ENCODE measurements at places on chromosomes 7 and 10.

DNA sequence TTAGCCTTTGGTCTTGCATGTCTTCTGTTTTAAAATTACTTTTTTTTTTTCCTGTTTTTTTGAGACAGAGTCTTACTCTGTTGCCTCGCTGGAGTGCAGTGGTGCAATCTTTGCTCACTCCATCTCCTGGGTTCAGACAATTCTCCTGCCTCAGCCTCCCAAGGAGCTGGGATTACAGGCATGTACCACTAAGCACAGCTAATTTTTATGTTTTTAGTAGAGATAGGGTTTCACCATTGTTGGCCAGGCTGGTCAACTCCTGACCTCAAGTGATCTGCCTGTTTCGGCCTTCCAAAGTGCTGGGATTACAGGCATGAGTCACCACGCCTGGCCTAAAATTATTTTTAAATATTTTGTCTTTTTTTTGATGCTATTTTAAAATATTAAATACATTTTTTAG, 38.5 kb downstream of the MLLT10 start:
- no peak for DNase-seq

- DNase-seq, result no peak
Observed at GRCh38 chr7:152608208-152608607, 67.7 kb downstream of the XRCC2 start.

GRCh38 chr7:126608339-126608776, 644.4 kb downstream of the GRM8 start:
- no peak for DNase-seq

GRCh38 chr10:4742217-4742616, 83.8 kb upstream of the AKR1E2 start:
- no peak for DNase-seq

DNA sequence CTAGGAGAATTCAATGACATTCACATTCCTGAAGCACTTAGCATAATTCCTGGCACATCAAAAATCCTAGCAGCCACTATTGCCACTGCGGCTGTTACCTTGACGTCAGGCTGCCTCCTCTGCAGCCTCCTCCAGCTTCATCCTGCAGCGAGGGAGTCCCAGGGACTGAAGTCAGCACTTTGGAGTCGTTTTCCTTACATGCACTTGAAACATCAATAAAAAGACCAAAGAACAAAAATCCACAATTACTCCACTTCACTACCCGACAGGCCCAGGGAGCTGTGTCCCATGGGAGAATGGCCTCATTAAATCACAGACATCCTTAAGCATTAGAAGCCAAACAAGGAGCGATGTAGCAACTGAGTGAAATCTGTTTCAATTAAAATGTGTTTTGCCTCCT, 48.6 kb upstream of the NANOS1 start:
- no peak for DNase-seq

DNA sequence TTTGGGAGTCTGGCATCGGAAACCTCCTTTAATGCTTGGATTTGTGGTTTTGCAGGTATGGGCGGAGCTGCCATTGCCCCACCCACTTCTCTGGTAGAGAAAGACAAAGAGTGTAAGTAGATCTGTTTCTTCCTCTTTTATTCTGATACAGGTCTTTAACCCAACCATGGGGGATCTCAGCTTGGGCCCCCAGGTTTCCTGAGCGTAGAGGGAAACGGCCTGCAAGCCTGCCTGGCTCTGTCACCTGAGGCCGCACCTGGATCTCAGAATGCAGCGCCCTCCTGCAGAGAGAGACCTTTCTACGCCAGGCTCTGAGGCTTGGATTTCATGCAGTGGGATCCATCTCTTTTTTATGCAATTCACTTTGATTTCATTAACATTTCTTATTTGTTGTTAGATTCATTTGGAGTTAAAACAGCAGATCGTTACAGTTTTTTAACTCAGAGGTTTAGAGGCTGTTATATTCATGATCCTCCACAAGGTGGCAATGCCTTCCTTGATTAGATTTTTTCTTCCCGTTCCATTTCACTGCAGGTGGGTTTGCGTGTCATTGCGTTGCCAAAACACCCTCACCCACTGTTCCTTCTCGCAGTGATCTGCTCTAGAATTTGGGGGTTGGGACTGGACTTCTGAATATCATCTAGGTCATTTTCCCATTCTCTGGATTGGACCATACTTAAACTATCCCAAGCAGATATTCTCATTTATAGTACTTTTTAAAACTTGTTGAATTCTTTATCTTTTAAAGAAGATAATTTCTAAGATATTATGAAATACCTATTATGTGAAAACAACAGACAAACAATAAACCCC, 20.0 kb downstream of the RBM17 start:
- DNase-seq, result peak; percentile 59

DNA sequence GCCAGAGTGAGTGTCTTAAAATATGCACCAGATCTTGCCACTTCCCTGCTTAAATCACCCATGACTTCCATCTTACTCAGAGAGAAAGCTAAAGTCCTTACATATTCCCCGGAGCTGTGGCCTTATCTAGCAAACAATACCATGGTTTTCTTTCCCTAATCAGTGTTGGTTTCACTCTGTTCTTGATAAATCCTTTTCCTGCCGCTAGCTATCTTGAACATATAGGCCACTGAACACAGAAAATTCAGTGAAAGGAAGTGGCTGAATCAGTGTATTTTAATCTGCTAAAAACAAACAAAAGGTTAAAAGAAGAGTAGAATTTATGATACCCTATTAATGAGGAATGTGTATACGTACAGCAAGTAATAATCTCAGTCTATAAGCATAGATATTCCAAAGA, 42.0 kb upstream of the JAZF1 start:
- DNase-seq, result no peak

GRCh38 chr10:30991647-30992011, 40.0 kb downstream of the ZNF438 start:
- DNase-seq, result no peak

- DNase-seq, result no peak
Observed at GRCh38 chr10:74968667-74969061, 142.3 kb downstream of the KAT6B start.

DNA sequence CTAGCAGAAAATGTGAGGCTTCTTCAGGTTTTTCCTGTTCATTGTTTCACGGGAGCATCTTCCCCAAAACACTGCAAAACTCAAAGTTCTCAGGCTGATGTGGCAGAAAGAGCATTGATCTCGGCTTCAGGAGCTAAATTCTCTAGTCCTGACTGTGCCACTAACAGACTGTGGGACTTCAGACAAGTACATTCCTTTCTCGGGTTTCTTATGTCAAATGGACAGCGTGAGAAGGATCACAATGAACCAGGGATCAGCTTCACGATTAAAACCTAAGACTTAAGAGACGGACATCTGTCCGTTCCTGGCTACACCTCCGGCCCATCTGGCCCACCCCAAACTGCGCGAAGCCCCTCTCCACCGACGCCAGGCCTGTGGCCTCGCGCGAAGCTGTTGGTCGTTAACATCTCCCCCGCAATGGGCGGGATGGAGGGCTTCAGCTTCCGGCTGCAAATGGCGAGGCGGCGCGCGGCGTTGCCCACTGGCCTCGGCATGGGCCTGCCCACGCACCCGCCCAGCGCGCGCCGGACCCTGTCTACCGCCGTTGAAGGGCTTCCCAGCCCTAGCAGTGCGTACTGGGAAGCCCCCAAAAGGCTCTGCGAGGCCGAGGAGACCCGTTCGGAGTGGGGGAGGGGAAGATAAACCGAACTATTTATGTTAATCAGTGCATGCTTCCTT, 549 bp upstream of the DDX50 start:
- DNase-seq, result peak; percentile 44

DNA sequence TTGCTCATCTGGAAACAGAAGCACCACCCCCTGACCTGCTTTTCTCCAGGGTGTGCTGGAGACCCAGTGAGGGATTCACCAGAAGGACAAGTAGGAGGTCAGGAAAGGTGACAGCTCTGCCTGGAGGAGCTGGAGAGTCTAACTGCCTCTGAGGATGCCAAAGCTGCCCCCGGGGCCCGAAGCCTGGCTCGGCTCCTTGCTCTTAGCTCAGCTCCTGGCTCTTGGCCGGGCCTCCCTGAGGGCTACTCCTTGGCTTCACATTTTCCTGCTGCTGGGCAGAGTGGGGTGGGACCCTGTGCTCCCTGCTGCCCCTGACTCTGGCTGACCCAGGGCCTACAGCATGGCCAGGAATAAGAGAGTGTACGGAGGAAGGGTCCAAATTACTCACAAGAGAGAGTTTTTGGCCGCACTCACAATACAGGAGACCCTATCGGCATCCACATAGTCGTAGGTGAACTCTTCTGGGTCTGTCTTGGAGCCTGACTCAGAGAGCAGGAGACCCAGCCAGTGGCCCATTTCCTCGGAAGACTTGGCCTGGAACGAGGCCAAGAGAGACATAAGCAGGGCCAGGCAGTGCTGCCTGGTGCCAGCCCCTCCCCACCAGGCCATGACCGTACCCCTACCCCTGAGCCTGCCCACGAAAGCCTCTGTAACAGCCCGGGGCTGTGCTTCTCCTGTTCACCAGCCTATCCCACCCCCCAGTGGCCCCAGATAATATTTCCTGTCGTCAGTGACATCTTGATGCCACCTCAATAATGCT, 63.1 kb downstream of the VWA2 start:
- no peak for DNase-seq

GRCh38 chr7:1284743-1285458, 52.2 kb downstream of the UNCX start:
- no peak for DNase-seq

- DNase-seq, result no peak
Observed at GRCh38 chr7:36916619-36917018, 192.3 kb upstream of the AOAH start.

DNA sequence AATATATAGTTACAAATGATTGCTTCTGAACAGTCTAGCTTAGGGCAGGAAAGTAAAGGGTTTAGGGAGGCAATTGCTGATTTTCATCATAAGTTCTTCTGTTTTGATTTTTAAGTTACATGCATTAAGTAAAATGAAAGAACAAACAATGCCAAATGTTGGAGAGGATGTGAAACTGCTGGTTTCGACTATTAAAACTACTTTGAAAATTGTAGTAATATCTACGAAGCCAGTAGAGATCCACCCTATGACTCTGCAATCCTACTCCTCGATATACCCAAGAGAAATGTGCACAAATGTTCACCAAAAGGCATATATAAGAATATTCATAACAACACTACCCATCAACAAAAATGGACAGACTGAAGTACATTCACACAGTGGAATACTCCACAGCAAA, 24.3 kb downstream of the PDZD8 start:
- no peak for DNase-seq

Data from AG08395 (cell line).